Forelimb muscle (tissue), 1 donor: ENCODE measurements at places on chromosomes 4 and X.

DNA sequence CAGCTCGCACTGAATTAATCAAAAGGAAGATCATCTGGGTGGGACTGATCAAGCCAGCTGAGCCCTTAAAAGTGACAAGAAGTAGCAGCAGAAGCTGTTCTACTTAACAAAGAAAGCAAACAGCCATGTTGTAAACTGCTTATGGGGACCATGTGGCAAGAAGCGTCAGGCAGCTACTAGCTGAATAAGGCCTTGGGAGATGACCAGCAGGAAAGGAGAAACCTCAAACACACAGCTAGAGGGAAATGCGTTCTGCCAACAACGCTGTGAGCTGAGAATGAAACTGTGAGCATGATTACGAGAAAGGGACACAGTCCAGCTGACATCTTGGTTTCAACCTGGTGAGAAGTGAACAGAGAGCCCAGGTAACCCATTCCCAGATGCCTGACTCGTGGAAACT is 49.3 kb upstream of the FAM9A start:
- DNase-seq = no peak

GRCh38 chr4:152185786-152186550 is 349.9 kb downstream of the FBXW7 start:
- no peak for DNase-seq

DNA sequence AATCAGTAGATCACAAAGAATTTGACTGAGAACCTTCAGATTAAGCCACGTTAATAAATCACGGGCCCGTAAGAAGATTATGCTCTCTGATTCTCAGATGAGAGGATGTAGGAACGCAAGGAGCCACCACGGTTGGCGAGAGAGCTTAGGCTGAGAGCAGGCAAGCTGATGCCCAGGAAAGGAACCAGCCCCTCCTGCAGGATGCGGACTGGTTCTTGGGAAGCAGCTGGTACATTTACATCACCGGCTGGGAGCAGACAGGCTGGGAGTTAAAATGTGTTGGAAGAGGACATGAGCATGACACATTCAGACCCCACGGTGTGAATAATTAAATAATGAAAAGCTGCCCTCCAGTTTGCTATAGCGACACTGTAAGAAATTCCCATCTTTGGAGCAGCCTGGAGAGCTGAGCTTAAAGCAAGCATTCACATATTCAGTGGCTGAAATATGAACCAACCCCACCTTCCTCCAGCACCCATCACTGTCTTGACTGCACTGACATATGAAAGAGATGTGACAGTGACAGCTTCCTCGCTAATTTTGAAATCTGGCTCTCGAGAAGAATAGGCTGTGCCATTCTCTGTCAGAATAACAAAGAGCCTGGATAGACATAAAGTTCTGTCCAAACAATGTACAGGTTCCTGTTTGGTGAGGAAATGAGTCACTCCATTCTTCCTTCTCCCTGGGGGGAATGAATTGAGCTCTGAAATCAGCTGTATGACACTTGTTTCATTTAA is 33.1 kb downstream of the LNX1 start:
- DNase-seq = no peak

- DNase-seq = no peak
Measured at GRCh38 chr4:168386002-168386401, 67.5 kb upstream of the DDX60 start.

DNA sequence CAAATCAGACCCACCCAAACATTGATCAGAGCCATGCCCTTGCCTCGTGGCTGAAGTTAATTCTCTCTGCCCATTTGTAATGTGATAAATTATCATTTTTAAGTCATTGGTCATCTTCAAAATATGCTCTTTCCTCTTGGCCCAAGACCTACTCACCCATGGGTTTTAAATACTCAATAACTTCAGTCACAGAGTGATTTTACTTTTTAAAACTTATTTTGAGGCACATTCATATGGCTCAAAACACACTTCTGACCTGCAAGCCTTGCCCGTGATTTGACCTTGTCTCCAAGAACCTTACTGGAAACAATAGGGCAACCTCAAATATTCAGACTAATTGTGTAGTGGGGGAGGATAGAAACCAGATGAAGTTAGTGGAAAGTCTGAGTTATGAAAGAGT is 176.2 kb upstream of the LNX1 start:
- no peak for DNase-seq

- DNase-seq = no peak
Measured at GRCh38 chrX:16205840-16206239, 38.6 kb downstream of the MAGEB17 start.
